ENCODE measurements at places on chromosomes 1 and 21. TPM values are rescaled to one million over a fixed set of nuclear protein-coding genes. Genes with fewer than 3 reads are reported as not detected.

Gene OR2T29
- not detected for total RNA-seq

DNA sequence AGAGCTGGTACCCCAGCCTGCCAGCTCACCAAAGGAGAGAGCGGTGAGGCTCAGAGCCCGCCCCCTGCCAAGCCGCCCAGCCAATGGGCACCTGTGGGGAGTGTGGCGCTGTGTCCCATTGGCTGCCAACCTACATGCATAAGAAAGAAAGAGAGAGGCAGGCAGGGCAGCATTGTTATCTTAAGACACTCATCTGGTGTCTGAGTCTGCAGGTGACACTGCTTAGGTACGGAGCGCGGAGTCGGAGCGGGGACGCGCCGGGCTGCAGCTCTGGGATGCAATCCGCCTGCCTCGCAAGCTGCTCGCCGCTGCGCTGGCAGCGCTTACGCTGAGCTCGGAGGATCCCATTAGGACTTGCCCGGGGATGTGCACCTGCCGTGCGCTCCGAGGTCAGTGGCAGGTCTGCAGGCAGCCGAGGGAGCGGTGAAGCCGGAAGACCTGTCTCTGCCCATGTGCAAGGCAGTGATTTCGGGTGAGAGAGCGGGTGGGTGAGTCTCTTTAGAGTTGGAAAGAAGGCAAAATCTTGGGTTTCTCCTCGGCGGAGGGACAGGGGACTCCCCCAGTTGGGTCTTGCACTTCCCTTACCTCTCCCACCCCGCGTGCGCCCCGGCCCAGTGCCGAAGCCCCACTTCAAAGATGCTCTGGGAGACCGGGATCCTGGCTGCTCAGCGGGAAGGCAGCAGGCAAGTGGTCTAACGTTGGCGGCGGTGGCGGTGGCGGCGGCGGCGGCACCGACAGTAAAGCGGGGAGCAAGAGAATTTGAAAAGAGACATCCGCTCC is at the start of gene BRINP2:
TSS of gene BRINP2 (plus strand) at position 203 of the 780 bp plus-strand sequence. CDS start 58,919 bp downstream, outside the sequence.
- DNase-seq, result no peak

DNA sequence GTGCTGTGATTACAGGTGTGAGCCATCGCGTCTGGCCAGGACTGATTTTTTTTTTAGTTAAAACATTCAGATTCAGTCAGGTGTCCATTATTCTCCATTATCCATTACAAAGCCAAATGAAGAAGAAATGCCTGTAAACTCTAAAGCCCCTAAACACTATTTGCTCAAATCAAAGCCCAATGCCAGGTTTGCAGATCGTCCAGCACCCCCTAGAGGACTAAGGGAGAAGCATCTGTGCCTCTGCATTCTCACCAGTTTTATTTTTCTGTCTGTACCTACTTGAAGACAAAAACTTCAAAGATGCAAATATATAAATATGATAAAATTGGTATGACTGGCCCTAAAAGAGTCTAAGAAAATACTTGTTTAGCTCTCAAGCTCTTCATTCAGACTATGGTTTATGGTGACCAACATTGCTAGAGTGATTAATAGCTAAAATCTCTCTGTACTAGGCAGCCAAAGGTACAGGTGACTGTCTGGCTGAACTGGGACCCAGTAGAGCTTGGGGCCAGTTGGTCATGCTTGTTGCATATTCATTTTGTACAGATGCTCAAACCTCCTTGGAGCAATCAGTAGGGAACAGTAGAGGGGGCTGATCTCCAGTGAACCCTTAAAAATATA is 138.4 kb downstream of the SYT2 start:
- DNase-seq, result no peak

DNA sequence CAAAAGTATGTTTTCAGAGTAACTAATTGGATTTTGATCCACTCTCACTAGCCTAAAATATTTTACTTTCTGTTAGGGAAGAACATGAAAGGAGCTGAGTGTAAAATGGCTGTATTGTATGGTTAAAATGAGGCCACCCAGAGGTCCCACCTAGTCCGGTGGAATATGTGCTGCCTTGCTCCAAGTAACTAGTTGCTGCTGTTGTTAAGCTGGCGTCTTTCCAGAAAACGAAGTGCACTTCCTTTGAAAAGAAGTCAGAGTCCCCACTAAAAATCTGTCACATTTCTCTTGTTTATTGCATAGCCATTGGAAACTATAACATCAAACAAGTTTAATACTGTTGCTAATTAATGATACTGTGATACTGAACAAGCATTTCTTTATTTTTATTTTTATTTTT is 3.2 kb downstream of the SLC25A33 start:
- no peak for DNase-seq

Gene PTGFRN
- total RNA-seq, result 51.1 TPM

Gene PPFIA4
- total RNA-seq, result 0.63 TPM

GRCh38 chr21:33089395-33090119 is 19.6 kb downstream of the OLIG1 start:
- no peak for DNase-seq

- DNase-seq, result no peak
These were observed 50.1 kb downstream of the GDAP2 start for GRCh38 chr1:117879284-117879683.

DNA sequence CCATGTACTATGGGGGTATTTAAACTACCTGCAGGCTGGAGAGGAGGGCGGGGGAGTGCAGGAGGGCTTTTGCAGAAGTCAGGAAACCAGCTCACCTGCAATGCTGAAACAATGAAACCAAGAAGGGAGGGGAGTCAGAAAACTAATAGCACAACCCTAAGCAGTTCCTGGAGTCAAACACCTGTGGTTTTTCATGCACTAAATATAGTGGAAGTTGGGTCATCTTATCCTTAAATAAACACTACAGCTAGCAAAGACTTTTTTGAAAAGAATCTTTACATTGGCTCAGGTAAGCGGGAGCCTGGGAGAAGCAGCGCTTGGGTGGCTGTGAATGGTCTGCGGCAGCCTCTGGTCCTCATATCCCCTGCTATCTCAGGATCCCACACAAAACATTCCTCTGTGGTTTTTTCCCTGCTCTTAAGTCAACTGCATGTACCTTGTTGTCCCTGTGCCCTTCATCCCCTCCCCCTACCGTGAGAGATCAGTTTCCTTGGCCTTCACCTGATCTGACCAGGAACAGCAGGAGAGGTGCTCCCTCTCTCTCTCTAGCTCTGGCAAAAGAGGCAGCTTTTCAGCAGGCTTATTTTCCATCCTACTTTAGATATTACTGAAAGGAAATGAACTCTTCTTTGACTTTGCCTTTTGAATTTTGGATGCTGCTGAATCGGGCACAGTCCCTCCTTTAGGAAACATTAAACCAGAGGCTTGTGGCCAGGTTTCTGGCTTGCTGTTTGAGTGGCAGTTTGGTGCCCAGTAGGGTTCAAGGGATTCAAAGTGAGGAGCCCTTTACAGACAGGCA is 26.6 kb downstream of the TENT5C start:
- no peak for DNase-seq
